ENCODE measurements at places on chromosomes 2 and 18.

DNA sequence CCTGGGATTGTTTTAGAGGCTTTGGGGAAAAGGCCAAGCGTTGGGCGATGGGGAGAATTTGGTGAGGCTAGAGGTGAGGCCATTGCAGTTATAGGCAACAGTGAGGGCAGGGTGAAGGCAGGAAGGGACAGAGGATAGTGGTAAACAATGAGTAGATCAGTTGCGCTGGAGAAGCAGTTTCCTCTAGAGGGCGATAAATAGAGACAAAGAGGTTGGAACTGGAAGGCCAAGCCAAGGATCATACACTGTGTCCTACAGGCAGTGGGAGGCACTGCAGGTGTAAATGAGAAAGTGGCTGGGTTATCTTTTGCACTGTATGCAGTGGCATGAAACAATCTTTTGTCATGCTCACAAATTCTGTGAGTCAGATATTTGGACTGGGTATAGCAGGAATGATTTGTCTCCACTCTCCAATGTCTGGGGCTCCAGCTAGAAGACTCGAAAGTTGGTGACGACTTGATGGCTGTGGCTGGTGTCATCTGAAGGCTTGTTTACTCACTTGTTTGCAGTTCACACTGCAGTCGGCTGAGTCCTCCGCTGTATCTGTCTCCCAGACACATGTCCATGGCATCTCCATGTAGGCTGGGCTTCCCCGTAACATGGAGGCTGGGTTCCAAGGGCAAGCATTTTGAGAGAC lies 82.1 kb downstream of the TNP1 start:
- DNase-seq: peak; percentile 45

GRCh38 chr18:46950064-46950656 lies 32.8 kb downstream of the KATNAL2 start:
- no peak for DNase-seq

DNA sequence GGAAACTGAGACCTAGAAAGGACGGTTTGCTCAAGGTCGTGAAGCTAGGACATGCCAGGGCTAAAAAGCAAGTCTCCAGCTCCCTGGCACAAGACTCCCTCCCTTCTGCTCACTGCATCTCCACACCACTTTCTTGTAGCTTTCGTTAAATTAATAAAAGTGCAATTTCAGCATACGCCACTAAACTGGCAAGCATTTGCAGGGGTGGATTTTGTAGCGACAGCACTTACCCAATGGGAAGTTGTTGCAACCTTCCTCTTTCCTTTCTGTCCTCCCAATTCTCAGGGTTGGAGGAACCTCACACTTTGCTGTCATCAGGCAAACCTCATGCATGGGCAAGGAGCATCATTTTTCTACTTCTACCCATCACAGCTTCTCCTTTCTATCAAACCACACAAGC lies 7.4 kb upstream of the RHOB start:
- peak; percentile 81 for DNase-seq

- DNase-seq: no peak
Observed at GRCh38 chr2:1605102-1606045, 138.9 kb downstream of the PXDN start.

- peak; percentile 59 for DNase-seq
Observed at GRCh38 chr2:64914735-64915509, 74.3 kb upstream of the SLC1A4 start.

Data from SIG-M5 (cell line).